WERI-Rb-1 (cell line): ENCODE measurements at places on chromosomes 11 and 22.
A peak's percentile ranks its signal among the peaks of the same experiment; 100 is the strongest.

DNA sequence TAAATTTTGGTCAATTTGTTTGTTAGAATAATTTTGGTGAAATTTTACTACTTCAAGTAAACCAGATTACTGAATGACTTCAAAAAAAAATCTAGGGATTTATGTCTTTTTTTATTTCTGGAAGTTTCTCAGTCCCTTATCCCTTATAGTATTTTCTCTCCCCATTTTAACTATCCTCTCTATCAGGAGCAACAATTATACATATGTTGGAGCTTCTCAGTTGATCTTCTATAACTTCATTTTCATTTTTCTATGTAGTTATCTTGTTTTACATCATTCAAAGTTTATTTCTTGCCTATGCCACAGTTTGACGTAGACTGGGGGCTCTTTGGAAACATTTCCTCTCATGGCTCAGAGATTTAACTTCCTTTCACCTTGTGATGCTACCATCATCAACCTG, 34.2 kb downstream of the NNMT start:
- DNase-seq, result no peak

GRCh38 chr22:49749227-49749626, 78.4 kb downstream of the BRD1 start:
- DNase-seq, result no peak

DNA sequence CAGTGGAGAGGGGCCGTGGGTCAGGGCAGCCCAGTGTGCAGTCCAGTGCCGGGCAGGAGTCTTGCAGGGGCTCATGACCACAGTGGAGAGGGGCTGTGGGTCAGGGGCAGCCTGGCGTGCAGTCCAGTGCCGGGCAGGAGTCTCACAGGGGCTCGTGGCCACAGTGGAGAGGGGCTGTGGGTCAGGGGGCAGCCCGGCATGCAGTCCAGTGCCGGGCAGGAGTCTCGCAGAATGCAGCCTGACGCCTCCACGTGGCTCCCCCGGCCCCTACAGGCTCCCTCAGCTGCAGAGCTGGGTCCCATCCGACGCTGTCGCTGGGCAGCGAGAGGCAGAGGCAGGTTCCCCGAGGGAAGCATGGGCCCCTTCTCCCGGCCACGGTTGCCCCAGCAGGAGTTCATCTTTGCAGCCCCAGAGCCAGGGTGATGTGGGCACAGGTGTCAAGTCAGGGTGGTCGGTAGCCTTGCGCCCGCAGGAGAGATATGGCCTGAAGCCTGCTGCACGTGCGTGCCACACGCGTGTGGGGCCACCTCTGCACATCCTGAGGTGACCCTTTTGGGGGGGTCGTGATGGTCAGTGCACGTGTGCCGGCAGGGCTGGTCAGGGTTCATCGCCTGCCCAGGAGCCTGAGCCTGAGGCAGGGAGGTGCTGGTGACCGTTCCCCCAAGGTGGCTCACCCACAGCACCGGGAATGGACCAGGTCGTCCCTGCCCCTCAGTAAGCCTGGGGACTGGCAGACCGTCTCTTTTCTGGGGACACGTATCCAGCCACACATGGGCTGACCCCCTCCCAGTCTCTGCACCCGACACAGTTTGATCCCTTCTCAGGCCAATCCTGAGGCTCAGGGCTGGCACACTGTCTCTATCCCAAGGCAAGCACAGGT, 2.9 kb downstream of the IFITM5 start:
- no peak for DNase-seq

DNA sequence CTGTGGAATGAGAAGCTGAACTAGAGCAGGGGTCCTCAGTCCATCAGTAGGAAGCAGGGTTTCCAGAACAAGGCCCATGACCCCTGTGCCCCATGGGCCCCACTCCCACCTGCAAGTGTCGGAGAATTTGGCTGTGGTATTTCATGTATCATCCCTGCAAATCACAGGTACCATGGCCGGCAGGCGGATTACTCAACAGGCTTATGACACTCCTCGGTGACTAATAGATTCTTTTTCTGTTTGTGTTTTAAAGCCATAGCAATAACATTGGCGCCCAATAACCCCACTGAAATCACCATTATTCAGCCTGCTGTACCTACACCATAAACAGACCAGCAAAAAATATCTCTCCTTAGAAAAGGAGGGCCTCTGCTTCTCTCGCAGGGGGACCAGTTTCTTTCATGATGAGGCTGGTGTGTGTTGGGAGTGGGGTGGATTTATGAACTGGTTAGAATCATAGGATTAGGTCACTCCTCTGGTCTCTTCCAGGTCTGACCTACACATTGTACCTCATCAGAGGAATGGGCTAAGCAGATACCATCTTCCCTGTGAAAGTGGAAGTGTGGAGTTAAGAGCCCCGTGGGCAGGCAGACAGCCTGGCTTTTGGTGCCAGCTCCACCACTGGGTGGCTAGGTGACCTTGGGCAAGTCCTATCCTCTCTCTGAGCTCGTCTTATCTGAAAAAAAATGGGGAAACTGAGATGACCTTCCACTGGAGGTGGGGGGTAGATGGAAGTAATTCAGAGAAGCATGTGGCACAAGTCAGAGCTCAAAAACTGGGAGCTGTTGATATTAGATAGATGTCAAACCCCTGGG, 60.2 kb upstream of the WNT11 start:
- DNase-seq, result no peak

DNA sequence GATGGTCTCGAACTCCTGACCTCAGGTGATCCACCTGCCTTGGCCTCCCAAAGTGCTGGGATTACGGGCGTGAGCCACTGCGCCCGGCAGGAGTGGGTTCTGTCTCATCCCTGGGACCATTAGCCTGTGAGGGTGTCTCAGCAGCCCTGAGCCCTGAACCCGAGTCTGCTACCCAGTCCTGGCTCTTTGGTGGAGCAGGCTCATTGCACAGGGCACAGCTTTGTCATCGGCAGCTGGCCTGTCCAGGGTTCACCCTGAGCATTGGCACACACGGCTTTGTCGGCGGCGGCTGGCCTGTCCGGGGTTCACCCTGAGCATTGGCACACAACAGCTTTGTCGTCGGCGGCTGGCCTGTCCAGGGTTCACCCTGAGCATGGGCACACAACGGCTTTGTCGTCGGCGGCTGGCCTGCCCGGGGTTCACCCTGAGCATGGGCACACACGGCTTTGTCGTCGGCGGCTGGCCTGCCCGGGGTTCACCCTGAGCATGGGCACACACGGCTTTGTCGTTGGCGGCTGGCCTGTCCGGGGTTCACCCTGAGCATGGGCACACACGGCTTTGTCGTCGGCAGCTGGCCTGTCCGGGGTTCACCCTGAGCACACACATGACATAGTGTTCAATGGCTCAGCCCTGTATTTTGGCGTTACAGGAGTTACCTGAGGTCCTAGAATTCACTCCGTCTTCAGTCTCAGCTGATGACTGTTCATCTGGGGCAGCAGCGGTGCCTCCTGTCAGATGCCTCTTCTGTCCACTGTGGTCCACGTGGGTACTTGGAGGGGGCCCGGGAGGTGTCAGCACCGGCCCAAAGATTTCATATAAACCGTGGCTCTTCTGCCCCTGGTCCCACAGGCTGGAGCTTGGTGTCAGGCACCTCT, 1082.5 kb downstream of the BRD1 start:
- DNase-seq, result no peak

DNA sequence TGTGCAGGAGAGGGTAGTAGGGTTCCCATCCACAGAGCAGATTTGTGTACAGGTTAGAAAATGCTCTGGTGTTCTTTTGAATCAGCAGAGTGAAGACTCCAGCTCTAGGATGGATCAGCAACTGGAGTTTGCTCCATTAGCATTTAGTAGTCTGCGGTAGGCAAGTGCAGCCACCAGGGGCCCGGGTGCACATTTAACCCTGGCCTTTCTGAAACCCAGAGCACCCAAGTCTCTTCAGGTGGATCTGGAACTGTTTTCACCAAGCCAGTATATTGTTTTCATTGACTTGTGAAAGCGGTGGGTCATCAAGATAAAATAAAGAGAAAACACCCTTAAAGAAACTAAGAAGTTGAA, 100.8 kb upstream of the CLPB start:
- no peak for DNase-seq

- DNase-seq, result no peak
Measured at GRCh38 chr11:1393038-1393710, 3.4 kb downstream of the BRSK2 start.

DNA sequence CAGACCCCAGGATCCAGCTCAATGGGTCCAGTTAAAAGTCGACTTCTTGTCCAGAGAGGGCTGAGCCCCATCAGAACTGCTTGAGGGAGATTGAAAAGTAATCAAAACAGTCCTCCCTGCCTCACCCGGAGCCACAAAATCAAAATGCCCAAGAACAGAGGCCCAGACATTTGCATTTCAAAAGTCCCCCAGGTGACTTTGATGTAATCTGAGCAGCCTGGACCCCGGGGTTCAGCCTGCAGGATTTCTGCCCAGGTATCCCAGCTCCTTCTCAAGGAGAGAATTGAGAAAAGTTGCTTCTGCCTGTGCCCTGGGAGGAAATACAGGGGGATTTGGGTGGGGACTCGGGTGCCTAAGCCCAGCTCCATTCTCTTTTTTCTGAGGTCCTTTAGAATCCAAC, 1385.0 kb downstream of the TBC1D22A start:
- DNase-seq, result no peak

DNA sequence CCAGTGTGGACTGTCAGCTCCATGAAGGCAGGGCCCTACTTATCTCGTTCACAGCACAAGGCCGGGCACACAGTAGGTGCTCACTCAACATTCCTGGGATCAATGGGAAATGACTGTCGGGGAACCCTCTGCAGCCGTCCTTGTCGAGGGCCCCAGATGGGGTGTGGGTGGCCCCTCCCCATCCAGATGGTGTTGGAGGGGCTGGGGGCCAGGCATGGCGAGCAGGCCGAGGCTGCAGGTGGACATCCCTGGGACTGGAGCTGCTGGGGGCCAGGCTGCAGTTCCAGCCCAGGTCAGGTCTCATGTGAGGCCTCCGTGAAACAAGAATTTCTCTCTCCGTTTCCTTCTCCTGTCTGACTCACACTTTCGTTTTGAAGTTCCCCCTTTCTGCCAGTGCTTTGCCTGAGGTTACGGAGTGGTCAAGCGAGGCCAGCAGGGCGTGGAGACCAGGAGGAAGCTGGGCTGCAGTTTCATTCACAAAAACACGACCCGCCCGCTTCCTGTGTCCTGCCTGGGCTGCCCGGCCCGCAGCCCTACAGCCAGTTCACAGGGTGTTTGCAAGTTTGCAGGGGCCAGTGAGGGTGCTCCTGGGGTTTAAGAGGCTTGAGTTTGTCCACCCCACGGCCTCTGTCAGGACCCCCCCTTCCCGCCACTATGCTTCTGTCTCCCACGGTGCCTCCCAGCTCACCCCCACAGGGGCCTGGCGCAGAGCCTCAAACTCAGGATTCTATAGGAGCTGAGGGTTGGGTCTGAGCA, 4.5 kb downstream of the MYEOV start:
- DNase-seq, result no peak

- no peak for DNase-seq
Measured at GRCh38 chr11:114319716-114320328, 23.6 kb downstream of the NNMT start.

DNA sequence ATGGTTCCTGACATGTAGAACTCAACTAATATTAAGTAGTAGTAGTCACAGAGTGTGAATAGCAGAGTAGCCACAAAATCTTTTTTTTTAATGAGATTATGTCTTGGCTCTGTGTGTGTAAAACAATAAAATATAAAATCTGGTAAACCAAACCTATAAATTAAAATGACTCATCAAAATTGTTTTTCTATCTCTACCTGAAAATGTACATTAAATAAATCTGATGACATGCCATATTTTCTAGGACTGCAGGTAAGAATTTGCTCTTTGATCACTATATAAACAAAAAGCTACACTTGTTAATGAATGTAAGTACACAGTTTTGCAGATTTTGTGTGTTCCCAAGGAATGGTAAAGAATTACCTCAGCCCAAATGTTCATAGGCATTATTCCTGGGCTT, 1231.5 kb downstream of the JRKL start:
- no peak for DNase-seq

DNA sequence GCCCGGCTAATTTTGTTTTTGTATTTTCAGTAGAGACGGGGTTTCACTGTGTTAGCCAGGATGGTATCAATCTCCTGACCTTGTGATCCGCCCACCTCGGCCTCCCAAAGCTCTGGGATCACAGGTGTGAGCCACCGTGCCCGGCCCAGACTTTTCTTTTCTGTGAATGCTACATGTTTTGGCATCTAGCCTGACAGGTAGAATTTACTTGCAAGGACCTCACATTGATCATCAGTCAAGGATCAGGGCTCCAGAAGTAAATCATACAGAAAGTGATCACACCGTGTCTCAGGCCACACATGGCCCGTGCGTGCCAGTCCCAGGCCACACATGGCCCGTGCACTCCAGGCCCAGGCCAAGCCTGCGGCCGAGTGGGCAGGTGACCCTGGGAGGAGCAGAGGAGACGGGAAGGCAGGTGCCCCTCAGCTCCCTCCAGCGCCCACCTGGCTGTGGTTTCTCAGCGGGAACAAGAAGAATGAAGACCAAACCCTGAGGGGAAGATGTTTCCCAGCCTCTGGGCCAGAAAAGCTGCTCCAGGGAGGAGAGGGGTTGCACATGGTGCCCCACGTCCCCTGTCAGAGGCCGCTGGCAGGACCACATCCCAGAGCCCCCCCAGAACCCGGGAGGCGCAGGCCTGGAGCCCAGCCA, 76.2 kb downstream of the BRD1 start:
- no peak for DNase-seq

GRCh38 chr22:20659920-20660319, 114.0 kb upstream of the SERPIND1 start:
- no peak for DNase-seq

GRCh38 chr11:63556404-63557013, 6.7 kb downstream of the PLAAT2 start:
- no peak for DNase-seq

DNA sequence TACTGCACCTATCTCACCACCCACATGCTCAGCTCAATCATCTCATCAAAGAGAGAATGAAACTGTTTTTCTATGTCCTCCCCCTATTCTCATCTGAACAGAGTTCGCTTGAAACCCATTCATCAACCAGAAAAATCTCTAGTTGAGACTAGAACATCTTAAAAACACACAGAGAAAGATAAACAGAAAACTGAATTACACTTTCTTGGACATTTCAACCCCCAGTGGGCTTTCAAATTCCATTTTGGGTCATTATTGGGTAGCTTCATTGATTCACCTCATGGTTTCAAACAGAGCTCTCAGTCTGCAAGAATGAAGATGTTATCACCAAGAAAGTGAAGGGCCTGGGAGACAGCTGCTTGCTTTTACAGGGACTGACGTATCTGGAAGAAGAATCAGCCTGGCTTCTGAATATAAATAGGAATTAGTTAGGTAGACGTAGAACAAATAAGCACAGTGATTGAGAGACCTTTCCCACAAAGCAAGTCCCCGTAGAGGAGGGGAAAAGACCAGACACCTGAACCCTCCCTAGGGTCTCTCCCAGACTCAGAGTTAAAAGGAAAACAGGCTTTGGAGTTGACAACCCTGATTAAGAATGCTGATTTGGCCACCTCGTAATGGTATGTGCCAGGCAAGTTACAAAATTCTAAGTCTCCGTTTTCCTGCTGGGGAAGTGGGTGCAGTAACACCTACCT, 155.7 kb downstream of the BBOX1 start:
- DNase-seq, result no peak

DNA sequence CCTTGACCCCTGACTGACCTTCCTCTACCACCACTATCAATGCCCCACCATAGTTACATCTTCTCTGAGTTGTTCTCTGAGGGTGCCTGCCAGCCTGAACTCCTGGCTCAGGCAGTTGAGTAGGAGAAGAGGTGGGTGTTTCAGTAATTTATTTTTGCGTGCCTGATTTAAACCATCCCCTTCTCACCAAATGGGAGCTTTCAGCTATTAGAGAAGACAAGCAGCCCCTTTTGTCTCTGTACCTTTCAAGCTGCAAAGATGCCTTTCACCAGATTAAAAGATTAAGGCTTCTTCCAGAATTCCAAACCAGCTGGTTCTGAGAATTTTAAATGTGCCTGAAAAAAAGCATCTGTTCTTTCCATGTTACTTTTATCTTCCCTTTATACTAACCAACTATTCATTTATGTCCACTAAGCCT, 223.8 kb downstream of the FAM76B start:
- peak; percentile 8 for DNase-seq
